ENCODE measurements at places on chromosomes 5 and 9.

- no peak for DNase-seq
These were observed 300.7 kb downstream of the NPR3 start for GRCh38 chr5:33011801-33012200.

DNA sequence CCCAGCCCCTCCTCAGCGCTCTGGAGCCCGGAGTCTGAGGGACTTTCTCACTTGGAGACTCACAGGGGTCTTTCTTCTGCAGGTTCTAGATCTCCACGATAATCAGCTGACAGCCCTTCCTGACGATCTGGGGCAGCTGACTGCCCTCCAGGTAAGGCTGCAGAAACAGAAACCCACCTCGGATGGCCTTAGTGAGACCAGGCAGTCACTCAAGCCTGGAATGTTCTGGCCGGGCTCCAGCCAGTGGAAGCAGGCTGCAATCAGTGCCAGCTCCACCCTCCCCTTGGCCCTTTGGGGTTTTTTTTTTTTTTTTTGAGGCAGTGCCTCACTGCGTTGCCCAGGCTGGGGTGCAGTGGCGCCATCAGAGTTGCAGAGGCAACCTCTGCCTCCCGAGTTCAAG is 7.6 kb downstream of the LRSAM1 start:
- no peak for DNase-seq

GRCh38 chr9:10007356-10007755 is 605.4 kb downstream of the PTPRD start:
- no peak for DNase-seq

DNA sequence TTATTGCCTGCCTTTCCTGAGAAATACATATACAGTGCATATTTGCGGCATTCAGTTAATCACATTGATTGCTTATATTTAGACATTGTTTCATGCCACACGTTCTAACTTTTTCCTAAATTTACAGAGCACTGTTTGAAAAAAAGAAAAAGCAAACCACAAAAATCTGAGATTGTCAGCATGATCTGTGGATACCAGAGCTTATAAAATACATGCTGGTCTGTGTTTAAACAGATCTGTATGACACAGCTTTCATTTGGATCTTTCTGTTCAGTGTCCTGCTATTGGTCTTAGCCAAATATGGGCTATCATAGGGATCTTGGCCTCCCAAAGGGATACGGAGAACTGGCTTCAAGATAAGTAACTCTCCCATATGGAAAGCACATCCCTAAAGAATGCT is 20.2 kb downstream of the ALDH1A1 start:
- DNase-seq = no peak

GRCh38 chr5:91283899-91284298 is 99.2 kb downstream of the ARRDC3 start:
- no peak for DNase-seq

- no peak for DNase-seq
These were observed 210.2 kb downstream of the FRMD3 start for GRCh38 chr9:83327750-83328622.

GRCh38 chr9:121857928-121858327 is 206.5 kb downstream of the DAB2IP start:
- peak; percentile 36 for DNase-seq

GRCh38 chr5:56161927-56162326 is 71.2 kb downstream of the ANKRD55 start:
- no peak for DNase-seq

- DNase-seq = no peak
These were observed 198.1 kb downstream of the NPR3 start for GRCh38 chr5:32909207-32909606.

DNA sequence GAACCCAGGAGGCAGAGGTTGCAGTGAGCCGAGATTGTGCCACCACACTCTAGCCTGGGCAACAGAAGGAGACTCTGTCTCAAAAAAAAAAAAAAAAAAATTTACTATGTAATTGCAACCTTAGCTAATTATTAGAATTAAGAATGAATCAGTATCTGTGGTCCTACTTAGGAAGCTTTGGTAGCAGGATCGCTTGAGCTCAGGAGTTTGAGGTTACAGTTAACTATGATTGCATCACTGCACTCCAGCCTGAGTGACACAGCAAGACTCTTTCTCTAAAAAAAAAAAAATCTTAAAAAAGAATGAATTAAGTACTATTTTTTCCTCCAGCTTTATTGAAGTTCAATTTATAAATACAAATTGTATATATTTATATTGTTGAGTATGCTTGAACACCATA is 16.7 kb downstream of the NDUFAF2 start:
- DNase-seq = no peak

- no peak for DNase-seq
These were observed 14.2 kb downstream of the HSPA4 start for GRCh38 chr5:133066045-133066444.

DNA sequence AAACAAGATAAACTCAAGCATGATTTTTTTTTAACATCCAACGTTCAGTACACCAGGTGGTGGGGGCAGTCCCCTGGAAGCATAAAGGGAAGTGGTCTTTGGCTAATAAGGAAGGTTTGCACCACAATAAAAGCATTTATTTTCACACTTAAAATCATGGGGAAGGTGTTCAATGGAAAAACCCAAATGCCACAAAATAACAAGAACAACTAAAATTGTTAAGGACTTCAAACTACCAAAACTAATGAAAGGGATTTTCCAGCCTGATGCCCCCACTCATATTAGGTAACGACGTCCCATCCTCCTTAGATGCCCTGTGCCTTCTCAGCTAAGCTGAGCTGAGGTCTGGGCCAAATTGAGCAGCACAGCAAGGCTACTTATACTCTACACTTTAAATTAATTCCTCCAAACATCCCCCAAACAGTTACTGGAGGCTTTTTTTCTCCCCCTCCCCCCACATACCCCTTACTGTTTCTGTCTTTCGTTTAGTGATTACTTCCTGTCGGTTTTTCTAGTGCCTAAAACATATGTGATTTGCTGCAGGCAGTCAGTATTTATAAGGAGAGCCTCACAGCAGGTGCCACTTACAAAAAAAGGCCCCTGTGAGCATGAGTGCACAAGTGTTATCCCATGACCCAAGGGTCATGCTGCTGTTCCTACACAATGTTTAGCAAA is 259.7 kb upstream of the ZNF608 start:
- peak; percentile 1 for DNase-seq

- no peak for DNase-seq
These were observed 8.7 kb downstream of the SLF1 start for GRCh38 chr5:94627191-94627590.

- no peak for DNase-seq
These were observed 5.3 kb downstream of the SLC1A3 start for GRCh38 chr5:36611520-36612274.

GRCh38 chr9:33080534-33080933 is 4.1 kb upstream of the SMU1 start:
- DNase-seq = no peak

DNA sequence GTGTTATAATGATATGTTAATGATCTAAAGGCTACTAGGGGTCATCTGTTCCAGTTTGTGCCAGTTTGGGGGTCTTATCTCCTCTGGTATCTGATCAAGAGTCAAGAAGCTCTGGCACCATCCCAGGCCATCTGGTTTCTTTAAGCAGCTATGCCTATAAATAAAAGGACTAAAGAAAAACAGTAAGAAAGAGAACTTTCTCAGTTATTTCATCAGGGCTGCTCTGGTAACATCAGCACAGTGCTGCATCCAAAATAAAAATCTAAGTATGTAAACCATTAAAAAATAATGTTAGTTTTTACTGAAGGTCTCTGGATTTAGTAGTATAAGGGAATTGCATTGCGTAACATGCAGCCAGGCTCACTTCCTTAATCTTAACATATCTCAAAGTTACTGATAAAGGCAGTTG is 185.0 kb downstream of the NR2F1-AS1 start:
- DNase-seq = no peak

DNA sequence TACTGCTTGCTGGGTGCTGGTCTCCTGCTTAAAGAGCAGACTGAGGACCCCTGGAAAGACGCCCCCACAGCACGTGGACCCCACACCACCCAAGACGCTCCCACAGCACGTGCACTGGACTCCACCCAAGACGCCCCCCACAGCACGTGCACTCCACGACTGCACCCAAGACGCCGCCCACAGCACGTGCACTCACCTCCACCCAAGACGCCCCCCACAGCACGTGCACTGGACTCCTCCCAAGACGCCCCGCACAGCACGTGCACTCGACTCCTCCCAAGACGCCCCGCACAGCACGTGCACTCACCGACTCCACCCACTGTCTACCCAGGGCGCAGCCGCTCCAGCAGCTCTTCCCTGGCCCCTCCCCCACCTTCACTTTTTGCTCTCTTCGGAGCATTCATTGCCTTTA is 50.5 kb downstream of the EHMT1 start:
- DNase-seq = no peak

GRCh38 chr5:127887282-127887681 is 184.1 kb downstream of the CCDC192 start:
- peak; percentile 8 for DNase-seq

- DNase-seq = no peak
These were observed 225.2 kb downstream of the GAS1 start for GRCh38 chr9:86721843-86722705.

GRCh38 chr5:178273665-178274541 is 41.3 kb upstream of the PHYKPL start:
- DNase-seq = no peak

DNA sequence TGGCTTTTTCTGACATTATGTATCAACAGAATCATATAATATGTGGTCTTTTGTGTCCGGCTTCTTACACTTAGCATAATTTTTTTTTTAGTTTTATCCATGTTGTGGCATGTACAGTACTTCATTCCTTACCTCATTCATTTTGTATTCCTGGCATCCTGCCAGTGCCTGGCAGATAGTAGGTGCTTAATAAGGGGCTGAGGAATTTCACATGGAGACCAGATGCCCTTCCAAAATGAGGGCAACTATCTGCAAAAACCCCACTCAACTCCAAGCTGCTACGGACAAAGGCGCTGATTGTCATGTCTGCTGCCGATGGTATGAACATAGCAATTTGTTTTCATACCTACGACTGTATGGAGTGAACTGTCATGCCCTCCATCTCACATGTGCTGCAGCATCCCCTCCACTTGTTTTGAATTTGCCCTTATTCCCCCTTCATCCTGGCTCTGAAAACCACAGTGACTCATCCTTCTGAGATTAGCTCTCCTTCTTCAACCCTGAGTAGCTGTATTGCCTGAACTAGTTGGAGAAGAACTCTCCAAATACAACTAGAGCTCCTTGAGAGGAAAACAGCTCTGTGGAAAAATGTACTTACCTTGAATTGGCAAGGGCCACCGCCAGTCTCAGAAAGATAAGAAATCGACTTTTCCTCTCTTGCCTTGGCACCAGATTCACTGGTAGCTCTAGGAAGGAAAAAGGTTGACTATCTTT is 41.3 kb upstream of the FOXE1 start:
- no peak for DNase-seq

- no peak for DNase-seq
These were observed 48.5 kb downstream of the PRRC2B start for GRCh38 chr9:131442351-131442750.

GRCh38 chr5:1734908-1735289 is 64.7 kb downstream of the MRPL36 start:
- no peak for DNase-seq

GRCh38 chr9:15622318-15622971 is 69.6 kb downstream of the CCDC171 start:
- DNase-seq = no peak

DNA sequence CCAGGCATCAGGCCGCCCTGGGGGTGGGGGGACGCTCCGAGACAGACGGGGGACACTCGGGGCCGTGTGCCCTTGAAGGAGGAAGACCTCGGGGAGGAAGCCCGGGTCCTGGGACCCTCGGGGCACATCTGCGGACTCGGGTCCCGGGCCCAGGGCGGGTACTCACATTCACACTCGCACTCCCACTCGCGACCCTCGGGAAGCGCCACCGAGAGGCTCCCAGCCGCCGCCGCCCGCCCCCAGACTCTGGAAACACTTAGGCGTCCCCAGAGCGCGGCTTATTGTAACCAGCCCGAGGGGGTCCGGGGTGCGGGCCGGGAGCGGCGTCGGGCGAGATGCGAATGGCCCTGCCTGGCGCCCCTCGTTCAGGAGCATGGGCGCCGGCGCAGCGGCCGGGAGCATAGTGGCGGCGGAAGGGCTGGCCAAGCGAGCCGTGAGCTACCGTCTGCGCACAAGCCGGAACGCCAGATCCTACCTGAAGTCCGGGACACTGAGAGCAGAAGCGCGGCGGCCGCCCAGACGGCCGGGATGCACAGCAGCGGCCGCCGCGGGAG is 559 bp downstream of the ROR2 start:
- DNase-seq = peak; percentile 12

DNA sequence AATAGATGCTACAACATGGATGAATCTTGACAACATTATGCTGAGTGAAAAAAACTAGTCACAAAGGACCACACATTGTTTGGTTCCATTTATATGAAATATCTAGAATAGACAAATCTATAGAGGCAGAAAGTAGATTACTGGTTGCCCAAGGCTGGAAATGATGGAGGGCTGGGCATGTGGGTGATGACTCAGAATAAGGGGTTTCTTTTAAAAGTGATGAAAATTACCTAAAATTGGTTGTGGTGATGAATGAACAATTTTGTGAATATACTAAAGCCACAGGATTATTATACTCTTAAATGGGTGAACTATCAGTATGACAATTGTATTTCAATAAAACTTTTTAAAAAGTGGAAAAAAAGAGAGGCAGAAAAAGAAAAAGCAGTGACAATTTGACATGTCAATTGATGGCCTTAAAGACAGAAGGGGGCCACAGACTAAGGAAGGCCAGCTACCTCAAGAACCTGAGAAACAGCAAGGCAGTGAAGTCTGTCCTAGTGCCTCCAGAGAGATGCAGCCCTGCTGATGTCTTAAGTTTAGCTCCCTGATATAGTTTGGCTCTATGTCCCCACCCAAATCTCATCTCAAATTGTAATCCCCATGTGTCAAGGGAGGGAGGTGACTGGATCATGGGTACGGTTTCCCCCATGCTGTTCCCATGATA is 182.7 kb downstream of the PIK3R1 start:
- no peak for DNase-seq

DNA sequence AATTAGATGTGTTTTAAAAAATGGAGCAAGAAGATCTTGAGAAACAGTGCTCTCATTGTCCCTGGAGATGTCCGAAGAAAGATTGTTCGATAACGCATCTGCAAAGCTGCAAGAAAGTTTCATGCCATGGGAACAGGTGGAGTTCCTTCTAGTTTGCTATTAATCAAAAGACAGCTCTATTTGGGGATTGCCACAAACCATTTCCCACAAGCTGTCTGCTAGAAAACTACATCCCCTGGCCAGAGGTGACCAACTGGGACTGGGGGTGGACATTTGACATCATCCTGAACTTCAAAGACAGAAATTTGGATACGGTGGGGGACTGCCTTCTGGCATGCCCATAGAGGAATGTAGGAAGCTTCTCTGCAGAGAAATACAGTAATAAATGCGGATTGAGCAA is 50.8 kb upstream of the OSMR start:
- DNase-seq = no peak
